ENCODE measurements at places on chromosomes 13 and 19. TPM values are rescaled to one million over a fixed set of nuclear protein-coding genes. Genes with fewer than 3 reads are reported as not detected.
A peak's percentile ranks its signal among the peaks of the same experiment; 100 is the strongest.

GRCh38 chr13:106129273-106129672 lies 406.2 kb downstream of the EFNB2 start:
- H3K36me3 ChIP-seq: no peaks in the 10 kb centered on the region
- H3K4me1 ChIP-seq: no peaks in the 10 kb centered on the region
- no peak for DNase-seq
- no peak overlapping the region for H3K4me3 ChIP-seq
- H3K27me3 ChIP-seq: no peaks in the 10 kb centered on the region
- no peak overlapping the region for H3K27ac ChIP-seq

ZNF132 gene
- total RNA-seq: 20.7 TPM

GRCh38 chr19:38657633-38658222 lies 10.3 kb downstream of the ACTN4 start:
- peak overlapping the region; percentile 87 for H3K27ac ChIP-seq
- H3K36me3 ChIP-seq: peaks cover 11% of the 10 kb centered on the region
- no peak overlapping the region for H3K4me3 ChIP-seq
- no peak for DNase-seq
- H3K27me3 ChIP-seq: no peaks in the 10 kb centered on the region

- H3K27me3 ChIP-seq: no peaks in the 10 kb centered on the region
- H3K36me3 ChIP-seq: no peaks in the 10 kb centered on the region
- no peaks in the 10 kb centered on the region for H3K4me1 ChIP-seq
- no peak overlapping the region for H3K27ac ChIP-seq
- DNase-seq: no peak
These were observed 3.2 kb upstream of the LGALS13 start for GRCh38 chr19:39599116-39599515.

DNA sequence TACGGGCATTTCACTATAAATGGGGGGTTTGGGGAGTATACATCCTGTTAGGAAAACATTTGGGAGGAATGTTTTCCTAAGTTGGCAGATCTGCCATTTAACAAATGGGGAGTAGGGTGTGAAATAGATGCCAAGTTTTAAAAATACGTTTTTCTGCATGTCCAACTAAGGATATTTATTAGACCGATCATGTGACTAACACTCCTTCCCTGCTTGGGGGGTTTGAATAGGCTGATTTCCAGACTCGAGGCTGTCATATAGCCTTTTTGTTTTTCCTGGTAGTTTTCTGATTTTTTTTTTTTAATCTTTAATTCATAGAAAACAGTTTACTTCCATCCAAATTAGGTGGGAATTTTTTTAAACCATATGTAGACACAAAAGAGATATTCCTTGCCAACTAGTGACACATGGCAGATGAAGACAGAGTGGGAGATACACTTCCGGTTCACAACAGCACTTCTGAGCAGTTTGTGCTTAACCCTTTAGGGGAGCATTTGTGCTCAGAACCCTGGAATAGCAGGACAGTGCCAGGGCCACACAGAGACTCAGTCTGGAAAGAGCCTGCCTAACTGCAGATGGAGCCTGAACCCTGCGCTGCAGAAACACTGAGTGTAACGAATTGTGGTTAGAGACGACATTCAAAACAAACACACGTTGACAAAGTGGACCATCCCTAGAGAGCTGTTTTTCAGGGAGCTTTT lies 5.6 kb upstream of the GATAD2A start:
- H3K27ac ChIP-seq: no peak overlapping the region
- no peaks in the 10 kb centered on the region for H3K27me3 ChIP-seq
- no peaks in the 10 kb centered on the region for H3K36me3 ChIP-seq
- DNase-seq: no peak
- H3K4me1 ChIP-seq: peaks cover 2% of the 10 kb centered on the region
- no peak overlapping the region for H3K4me3 ChIP-seq

DNA sequence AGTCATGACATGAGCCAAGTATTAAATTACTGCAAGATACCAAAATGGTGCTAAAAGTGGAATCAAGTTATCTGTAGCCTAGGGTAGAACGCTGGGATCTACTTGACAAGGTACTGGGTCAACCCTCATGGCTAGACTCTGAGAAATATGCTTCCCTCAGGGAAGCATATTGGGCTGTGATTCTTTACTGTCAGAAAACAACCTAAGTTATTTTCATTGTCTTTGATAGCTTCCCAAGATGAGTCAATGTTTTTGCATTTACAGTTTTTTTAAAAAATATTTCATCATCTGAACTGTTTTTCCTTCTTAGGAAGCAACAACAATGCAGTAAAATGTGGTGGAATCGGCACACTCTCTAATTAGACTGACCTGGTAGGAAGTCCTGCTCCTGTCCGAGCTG lies 218.0 kb downstream of the RGCC start:
- no peak overlapping the region for H3K27ac ChIP-seq
- no peaks in the 10 kb centered on the region for H3K4me1 ChIP-seq
- DNase-seq: no peak

DNA sequence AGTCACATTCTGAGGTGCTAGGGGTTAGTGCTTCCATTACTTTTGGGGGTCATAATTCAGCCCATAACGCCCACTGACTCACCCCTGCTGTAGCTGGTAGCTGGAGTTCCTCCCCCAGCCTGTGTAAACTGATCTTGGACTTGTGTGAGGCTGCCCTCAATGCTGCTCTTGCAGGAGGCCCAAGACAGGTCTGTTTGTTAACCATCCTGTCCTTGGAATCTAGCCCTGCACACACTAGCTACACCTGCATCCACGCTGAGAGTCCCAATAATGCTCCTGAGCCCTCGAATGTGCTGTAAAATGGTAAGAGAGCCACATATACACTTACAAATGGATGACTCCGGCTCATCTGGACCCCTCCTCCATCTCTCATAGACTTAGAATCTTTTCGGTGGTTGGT lies 9.6 kb downstream of the LRCH1 start:
- no peaks in the 10 kb centered on the region for H3K36me3 ChIP-seq
- no peak overlapping the region for H3K4me3 ChIP-seq
- no peak for DNase-seq
- peaks cover 3% of the 10 kb centered on the region for H3K4me1 ChIP-seq

DNA sequence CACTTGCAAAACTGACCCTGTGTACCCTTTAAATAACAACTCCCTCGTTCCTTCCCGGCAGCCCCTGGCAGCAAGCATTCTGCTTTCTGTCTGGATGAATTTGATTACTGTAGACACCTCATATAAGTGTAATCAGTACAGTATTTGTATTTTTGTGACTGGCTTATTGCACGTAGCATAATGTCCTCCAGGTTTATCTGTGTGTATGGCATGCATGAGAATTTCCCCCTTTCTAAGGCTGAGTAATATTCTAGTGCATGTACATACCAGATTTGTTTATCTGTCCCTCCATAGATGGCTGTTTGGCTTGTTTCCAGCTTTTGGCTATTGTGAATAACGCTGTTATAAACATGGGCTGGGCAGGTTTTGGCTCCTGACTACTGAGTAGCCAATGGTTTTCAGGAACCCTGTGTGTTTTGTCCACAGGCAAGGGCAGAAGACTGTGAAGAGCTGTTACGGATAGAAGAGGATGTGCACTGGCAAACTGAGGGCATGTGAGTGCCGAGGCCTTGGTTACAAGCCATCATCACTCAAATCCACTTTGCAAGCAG lies 98.0 kb downstream of the ESD start:
- H3K36me3 ChIP-seq: peaks cover 6% of the 10 kb centered on the region
- no peaks in the 10 kb centered on the region for H3K4me1 ChIP-seq
- no peak overlapping the region for H3K4me3 ChIP-seq

DNA sequence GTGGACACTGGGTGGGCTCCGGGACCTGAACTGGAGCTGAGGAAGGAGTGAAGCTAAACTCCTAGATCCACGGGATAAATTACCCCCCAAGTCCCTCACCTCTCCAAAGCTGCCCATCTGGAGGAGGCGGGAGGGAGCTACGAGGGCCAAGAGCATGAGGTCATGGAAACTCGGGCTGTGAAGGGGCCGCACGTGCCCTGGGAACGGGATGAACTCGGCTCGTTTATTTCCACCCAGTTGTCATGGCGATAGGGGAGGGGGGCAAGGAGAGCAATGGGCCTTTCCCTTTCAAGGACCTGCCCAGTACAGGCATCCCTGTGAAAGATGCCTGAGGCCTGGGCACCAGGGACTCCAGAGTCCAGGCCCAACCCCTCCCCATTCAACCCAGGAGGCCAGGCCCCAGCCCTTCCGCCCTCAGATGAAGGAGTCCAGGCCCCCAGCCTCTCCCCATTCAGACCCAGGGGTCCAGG lies 3.8 kb downstream of the PPP1R12C start:
- H3K27me3 ChIP-seq: no peaks in the 10 kb centered on the region
- H3K4me3 ChIP-seq: no peak overlapping the region
- DNase-seq: no peak
- H3K36me3 ChIP-seq: peaks cover 56% of the 10 kb centered on the region
- H3K4me1 ChIP-seq: peaks cover 55% of the 10 kb centered on the region

IFI30 gene
- total RNA-seq: 14.6 TPM

DNA sequence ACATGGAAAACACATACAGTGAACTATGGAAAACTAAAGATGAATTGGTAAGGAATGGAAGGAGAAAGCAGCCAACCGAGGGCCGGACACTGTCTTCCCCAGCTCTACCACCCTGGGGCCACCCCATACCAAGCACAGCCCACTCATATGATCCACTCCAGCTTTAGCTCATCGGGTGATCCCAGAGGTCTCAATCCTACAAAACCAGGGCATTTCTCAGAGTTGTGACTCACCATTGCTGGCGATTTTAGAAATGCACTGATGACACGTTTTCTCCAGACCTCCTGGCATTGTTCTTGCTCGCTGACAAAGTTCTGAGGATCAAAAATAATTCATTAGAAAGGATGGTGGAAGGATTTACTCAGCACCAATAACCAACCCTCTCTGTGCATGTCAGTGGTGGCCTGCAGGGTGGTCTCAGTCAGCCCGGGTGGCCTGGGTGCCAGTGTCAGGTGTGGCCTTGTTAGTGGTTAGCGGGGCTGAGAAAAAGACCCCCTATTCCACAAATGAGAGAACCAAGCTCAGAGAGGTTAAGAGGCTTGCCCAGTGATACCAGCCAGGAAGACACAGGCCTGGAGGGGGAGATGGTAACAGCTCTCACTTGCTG lies 6.6 kb downstream of the TMEM272 start:
- H3K4me3 ChIP-seq: no peak overlapping the region
- DNase-seq: no peak
- H3K27me3 ChIP-seq: no peaks in the 10 kb centered on the region
- no peaks in the 10 kb centered on the region for H3K36me3 ChIP-seq

WDR87 gene
- total RNA-seq: not detected

CGB8 gene
- not detected for total RNA-seq

- peaks cover 20% of the 10 kb centered on the region for H3K4me1 ChIP-seq
- peak within 1 kb of the TSS; percentile 70 for H3K27ac ChIP-seq
- peak; percentile 52 for DNase-seq
- peak within 1 kb of the TSS; percentile 51 for H3K4me3 ChIP-seq
- H3K27me3 ChIP-seq: peaks cover 12% of the 10 kb centered on the region
These were observed at the start of gene ATCAY for GRCh38 chr19:3880471-3881271. Gene ATCAY (plus strand): TSS chr19:3880685. CDS start chr19:3885768, 5,083 bp downstream.

COX7A1 gene
- 20.5 TPM for total RNA-seq

DNA sequence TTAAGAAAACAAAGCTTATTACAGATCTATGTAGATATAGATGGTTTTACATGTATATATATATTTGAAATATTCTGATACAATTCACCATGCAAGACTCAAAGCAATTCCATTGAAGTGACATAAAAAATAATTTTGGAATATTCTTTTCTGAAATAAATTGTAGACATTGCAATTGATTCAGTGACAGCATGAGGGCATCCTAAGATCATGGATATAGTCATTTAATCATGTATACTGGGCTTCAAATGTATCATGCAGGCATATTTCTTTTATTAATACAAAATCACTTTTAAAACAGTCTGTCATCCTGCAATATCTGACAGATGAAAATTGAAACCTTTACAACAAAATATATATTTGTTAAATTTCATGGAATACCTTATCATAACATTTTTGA lies 286.7 kb upstream of the SLITRK6 start:
- no peak for DNase-seq
- no peaks in the 10 kb centered on the region for H3K27me3 ChIP-seq
- H3K4me3 ChIP-seq: no peak overlapping the region
- no peaks in the 10 kb centered on the region for H3K4me1 ChIP-seq
- H3K36me3 ChIP-seq: no peaks in the 10 kb centered on the region
- H3K27ac ChIP-seq: no peak overlapping the region

- no peak overlapping the region for H3K4me3 ChIP-seq
- no peak for DNase-seq
- peaks cover 4% of the 10 kb centered on the region for H3K36me3 ChIP-seq
- H3K27ac ChIP-seq: no peak overlapping the region
- no peaks in the 10 kb centered on the region for H3K27me3 ChIP-seq
These were observed 8.9 kb upstream of the TMEM160 start for GRCh38 chr19:47057328-47057727.

CCL25 gene
- not detected for total RNA-seq

DNA sequence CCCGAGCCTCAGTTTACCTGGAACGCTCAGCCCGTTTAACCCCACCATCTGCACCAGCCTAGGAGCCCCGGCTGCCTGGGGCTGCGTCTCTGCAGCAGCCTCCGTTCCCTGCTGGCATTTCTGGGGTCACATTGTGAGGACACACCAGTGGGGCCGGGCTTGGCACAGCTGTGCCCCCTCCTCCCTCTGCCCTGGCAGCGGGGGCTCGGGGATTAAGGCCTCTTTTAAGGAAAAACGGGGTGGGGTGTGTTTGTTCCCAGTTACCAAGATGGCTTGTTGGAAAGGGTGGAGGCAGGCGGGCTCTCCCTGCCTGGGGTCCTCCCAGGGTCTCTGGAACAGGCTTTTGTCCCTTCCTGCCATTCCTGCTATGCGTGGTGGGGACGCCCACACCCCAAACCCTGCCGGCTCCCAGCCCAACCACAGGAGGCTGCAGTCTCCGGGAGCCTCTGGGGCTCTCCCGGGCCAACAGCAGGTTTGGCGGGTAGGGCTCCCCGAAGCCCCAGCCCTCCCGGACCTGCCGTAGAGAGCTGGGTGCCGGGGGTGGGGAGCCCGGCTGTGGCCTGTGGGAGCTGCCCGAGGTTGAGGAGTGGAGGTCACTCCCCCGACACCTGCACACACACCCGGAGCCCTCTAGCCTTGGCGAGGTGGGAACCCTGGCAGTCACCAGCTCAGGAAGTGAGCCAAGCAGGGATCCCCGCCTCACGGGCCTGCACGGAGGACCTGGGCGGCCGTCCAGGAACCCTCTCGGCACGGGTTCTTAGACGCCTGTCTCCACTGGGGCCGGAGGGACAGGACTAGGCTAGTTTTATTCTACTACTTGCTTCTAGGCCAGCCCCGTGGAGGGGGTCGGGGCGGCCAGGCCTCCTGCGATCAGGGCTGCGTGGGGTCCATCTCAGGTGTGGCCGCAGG lies 36.9 kb downstream of the GADD45B start:
- H3K27ac ChIP-seq: no peak overlapping the region
- H3K4me3 ChIP-seq: no peak overlapping the region
- no peak for DNase-seq
- H3K27me3 ChIP-seq: no peaks in the 10 kb centered on the region
- peaks cover 33% of the 10 kb centered on the region for H3K36me3 ChIP-seq

GRCh38 chr19:30223866-30224688 lies 148.1 kb upstream of the ZNF536 start:
- no peak overlapping the region for H3K27ac ChIP-seq
- no peak for DNase-seq

- H3K4me3 ChIP-seq: no peak overlapping the region
- H3K36me3 ChIP-seq: no peaks in the 10 kb centered on the region
- no peak for DNase-seq
- H3K4me1 ChIP-seq: no peaks in the 10 kb centered on the region
- no peaks in the 10 kb centered on the region for H3K27me3 ChIP-seq
- no peak overlapping the region for H3K27ac ChIP-seq
These were observed 21.8 kb downstream of the ARRDC2 start for GRCh38 chr19:18029617-18030338.

Data from spinal cord (tissue), 10 donors.